ENCODE measurements at places on chromosomes 4 and X. TPM values are rescaled to one million over a fixed set of nuclear protein-coding genes. Genes with fewer than 3 reads are reported as not detected.

DNA sequence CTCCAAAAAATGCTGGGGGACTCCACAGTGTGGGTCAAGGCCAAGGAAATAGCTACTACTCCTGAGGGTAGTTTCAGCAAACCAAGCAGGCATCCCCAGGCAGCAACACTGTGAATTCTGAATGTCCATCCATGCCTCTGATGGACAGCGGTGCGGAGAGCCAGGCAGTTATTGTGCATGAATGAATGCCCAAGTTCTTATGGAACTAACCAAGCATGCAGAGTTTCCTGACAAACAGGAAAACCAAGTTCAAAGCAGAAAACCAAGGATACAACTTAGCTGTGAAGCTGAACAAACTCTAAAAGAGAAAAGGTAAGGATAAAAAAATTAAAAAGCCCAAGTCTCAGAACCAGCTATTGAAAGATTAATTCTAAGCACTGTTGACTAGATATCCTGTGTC is 642.6 kb upstream of the HS3ST1 start:
- no peak for DNase-seq

GRCh38 chr4:101669138-101669831 is 121.2 kb upstream of the BANK1 start:
- no peak for DNase-seq

DNA sequence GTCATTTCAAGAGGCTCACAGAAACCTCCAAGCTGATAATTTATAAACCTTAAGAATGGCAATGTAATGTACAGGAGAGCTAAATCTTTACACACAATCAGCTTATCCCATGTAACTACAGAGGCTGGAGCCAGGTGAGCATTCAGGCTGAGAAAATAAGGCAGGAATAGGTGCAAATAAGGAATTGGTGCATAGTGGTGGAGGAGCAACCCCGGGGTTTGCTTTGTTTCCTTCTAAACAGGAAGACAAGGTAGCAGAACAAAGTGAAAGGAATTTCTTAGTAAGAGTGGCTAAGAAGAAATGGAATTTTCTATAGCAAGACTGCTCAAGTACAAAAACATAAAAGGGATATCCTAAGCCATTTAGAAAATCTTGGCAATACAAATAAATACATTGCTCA is 82.4 kb downstream of the NR3C2 start:
- DNase-seq = no peak

- no peak for DNase-seq
These were observed 72.7 kb downstream of the FRMPD4 start for GRCh38 chrX:12210971-12211370.

DNA sequence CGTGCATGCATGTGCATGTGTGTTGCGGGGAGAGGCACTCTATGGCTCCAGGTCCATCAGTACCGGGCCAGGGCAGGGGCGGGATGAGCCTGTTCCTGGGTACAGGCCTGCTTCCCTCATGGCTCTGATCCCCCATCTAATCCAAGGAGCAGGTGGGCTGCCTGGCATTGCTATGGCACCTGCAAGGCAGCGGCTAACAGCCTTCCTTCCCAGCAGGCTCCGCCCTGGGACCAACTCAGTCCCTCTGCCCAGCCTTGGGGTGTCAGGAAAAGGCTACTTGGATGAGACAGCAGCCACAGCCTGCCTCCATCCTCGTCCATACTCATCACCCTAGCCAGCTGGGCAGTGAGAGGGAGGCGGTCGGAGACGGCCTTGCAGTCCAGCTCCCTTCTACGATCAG is 46.5 kb downstream of the PPP2R2C start:
- DNase-seq = no peak

PHOX2B gene
- total RNA-seq = not detected

Data from PC-9 (cell line).